ENCODE measurements at places on chromosomes 7 and 10. TPM values are rescaled to one million over a fixed set of nuclear protein-coding genes. Genes with fewer than 3 reads are reported as not detected.

Gene TBXAS1
- 2.3 TPM for total RNA-seq

Gene ANXA8
- total RNA-seq = not detected

Gene DGKI
- 0.30 TPM for total RNA-seq

Gene WNT2
- total RNA-seq = not detected

Gene ELN
- 3.9 TPM for total RNA-seq

Gene IQUB
- 0.71 TPM for total RNA-seq

Gene ITIH2
- 0.62 TPM for total RNA-seq

Gene PTPRZ1
- 105 TPM for total RNA-seq

Gene GPR37
- total RNA-seq = 20.4 TPM

Gene ELMO1
- total RNA-seq = 19.4 TPM

Gene NKX6-2
- total RNA-seq = 0.21 TPM

Gene PRRT4
- total RNA-seq = 1.5 TPM

Gene NMT2
- 11.7 TPM for total RNA-seq

Gene SPDYE11
- total RNA-seq = not detected

Gene C1QL3
- 2.2 TPM for total RNA-seq

Gene ACBD5
- total RNA-seq = 19.4 TPM

Gene RSPH10B2
- 0.44 TPM for total RNA-seq

Gene STEAP2
- total RNA-seq = 17.0 TPM

Gene FKBP6
- 0.09 TPM for total RNA-seq

Gene MYH16
- total RNA-seq = not detected

Gene PPP1R9A
- total RNA-seq = 18.0 TPM

Gene CCL26
- total RNA-seq = 19.5 TPM

Gene TMEM176B
- total RNA-seq = 1.6 TPM

Gene HOXA7
- not detected for total RNA-seq

Gene NKX2-3
- not detected for total RNA-seq

Gene HOXA3
- total RNA-seq = not detected

Gene GCK
- total RNA-seq = 4.5 TPM

Gene TMEM26
- total RNA-seq = 1.6 TPM

Gene LRRC17
- total RNA-seq = 1.6 TPM

Gene PAX2
- total RNA-seq = not detected

Gene UPK3BL2
- total RNA-seq = 10.5 TPM

Gene MMRN2
- 2.4 TPM for total RNA-seq

Gene CALCR
- 1.2 TPM for total RNA-seq

Gene HMX2
- 1.4 TPM for total RNA-seq

Gene PDGFA
- 114 TPM for total RNA-seq

Gene CALN1
- 10.5 TPM for total RNA-seq

Gene OR2A42
- 0.37 TPM for total RNA-seq

Gene TMEM229A
- total RNA-seq = 0.27 TPM

Gene APBB1IP
- total RNA-seq = 0.16 TPM

Gene EFCAB10
- 3.2 TPM for total RNA-seq

Gene GPR22
- not detected for total RNA-seq

Gene SLC18A3
- total RNA-seq = 0.09 TPM

Gene PKD1L1
- total RNA-seq = 0.07 TPM

Gene SDK1
- total RNA-seq = 10.0 TPM

Gene CYP26C1
- 0.11 TPM for total RNA-seq

Gene HMX3
- total RNA-seq = not detected

Gene STARD3NL
- 30.6 TPM for total RNA-seq

All from WTC11 (cell line).